Vagina (tissue), 2 donors: ENCODE measurements at places on chromosomes 3 and 15.

DNA sequence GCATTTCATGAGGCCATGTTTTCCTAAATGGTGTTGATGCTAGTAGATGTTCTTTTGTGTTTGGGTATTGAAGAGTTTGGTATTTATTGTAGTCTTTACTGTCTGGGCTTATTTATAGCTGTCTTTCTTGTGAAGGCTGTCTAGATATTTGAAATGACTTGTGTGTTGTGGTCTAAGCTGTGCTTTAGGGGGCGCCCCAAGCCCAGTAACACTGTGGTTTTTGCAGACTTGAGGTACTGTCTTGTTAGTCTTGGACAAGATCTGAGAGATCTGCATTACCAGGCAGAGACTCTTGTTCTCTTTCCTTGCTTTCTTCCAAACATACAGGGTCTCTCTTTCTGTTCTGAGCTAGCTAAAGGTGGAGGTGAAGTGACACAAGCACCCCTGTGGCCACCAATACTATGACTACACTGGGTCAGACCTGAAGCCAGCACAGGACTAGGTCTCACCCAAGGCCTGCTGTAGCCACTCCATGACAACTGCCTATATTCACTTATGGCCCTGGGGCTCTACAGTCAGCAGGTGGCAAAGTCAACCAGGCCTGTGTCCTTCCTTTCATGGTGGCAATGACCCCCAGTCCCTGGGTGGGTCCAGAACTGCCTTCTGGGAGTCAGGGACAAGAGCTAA, 152.1 kb upstream of the TBC1D5 start:
- DNase-seq, result no peak

- DNase-seq, result no peak
Observed at GRCh38 chr15:92462424-92463125, 68.9 kb downstream of the ST8SIA2 start.

DNA sequence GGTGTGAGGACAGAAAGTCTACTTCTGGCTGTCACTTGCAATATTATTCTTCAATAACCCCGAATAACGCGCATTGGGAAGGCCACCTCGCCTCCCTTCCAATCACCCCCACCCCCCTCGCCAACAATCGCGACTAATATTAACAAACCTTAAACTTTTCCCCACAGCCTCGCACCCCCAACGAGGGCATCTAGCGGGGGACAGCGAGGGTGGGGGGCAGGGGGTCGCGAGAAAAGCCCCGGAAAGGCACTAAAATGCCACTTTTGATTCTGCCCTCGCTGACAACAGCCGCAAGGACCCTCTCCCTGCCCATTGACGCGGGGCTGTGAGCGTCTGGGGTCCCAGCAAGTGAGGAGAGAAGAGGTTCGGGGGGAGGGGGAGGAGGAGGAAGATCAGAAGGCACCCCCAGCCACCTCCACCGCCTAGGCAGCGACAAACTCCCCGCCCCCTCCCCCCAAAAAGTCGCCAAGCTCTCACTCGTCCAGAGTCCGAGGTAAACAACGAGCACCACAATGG, 868 bp downstream of the SATB1 start:
- no peak for DNase-seq

GRCh38 chr15:77118882-77119321, 48.0 kb upstream of the TSPAN3 start:
- no peak for DNase-seq

GRCh38 chr3:55521738-55522421, 34.8 kb upstream of the WNT5A start:
- no peak for DNase-seq
